ENCODE measurements at places on chromosomes 5 and 9. TPM values are rescaled to one million over a fixed set of nuclear protein-coding genes. Genes with fewer than 3 reads are reported as not detected.

PRLR gene
- not detected for total RNA-seq

SLC6A19 gene
- total RNA-seq = not detected

IL3 gene
- total RNA-seq = not detected

TOR1A gene
- 41.3 TPM for total RNA-seq

ZFP37 gene
- 0.97 TPM for total RNA-seq

S1PR3 gene
- 1.8 TPM for total RNA-seq

FAM221B gene
- not detected for total RNA-seq

IFNA14 gene
- not detected for total RNA-seq

ZBTB26 gene
- 2.9 TPM for total RNA-seq

SPINK6 gene
- total RNA-seq = not detected

ADGRD2 gene
- not detected for total RNA-seq
